Esophagus mucosa (tissue), 1 donor: ENCODE measurements at places on chromosomes 13 and 19. TPM values are rescaled to one million over a fixed set of nuclear protein-coding genes. Genes with fewer than 3 reads are reported as not detected.
A peak's percentile ranks its signal among the peaks of the same experiment; 100 is the strongest.

DNA sequence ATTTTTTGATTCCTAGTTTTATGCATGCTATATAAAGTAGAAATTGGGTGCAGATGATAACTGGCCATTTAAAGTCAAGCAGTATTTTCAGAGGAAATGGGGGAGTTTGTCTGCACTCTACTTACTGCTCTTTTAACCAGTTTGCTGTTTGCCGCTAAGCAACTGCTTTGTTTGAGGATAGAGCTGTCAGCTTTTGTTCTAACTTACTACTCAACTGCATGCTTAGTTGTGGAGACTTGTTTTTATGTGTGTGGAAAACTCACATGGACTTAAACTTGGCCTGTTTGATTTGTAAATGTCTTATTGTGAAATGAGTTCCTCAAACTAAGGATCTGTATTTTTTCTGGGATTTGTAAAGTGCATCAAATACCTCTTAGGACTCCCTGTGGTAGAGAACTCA lies 591.1 kb downstream of the PCDH9 start:
- no peak for ATAC-seq

DNA sequence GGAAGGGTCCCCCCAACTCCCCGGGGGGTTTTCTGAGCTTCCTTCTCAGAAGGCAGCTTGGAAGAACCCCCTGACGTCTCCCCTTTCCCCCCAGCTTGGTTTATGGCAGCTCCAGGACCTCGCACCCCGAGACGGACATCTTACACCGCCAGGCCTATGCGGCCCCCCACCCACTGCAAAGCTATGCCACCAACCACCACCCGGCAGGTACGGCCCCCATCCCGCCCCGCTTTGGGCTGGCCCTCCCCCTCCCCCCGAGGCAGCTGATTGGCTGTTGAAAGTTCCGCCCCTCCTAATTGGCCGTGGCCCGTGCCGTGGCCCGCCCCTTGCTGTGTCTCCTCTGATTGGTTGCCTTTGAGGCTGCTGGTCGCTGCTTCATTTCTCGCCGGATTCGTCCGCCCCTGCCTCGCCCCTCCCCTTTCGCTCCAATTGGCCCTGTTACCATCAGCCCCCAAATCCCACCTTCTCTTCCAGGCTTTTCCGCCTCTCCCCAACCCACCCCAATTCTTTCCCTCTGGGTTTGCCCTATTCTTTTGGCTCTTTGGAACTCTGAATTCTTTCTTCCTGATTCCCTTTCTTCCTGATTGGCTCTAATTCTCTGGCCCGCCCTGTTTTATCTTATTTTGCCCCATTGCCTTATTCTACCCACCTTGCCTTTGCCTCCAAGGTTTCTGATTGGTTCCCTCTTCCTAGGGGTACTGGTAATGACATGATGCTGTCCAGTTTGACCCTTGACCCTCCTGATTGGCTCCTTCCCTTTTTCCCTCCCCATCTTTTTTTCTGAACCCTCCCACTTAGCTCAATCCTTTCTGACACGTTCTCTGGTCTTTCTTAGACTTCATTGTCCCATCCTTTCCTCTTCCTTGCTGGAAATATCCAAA lies 2.5 kb downstream of the PRR12 start:
- peak; percentile 63 for ATAC-seq

DNA sequence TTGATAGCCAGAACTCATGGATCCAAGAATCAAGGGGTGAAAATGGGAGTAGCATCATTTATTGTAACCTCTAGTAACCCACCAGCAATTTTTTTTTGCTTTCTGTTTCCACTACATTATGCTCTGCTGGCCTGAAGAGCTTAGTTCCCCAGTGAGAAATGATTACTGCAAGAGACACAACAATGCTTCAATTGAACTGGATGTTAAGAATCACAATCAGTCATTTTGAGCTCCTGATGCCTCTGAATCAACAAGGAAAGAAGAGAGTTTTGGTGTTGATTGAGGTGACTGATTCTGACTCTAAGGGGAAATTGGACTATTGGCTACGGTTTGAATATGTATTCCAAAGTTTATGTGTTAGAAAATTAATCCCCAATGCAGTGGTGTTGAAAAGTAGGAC lies 1084.4 kb downstream of the SLITRK1 start:
- no peak for ATAC-seq

DNA sequence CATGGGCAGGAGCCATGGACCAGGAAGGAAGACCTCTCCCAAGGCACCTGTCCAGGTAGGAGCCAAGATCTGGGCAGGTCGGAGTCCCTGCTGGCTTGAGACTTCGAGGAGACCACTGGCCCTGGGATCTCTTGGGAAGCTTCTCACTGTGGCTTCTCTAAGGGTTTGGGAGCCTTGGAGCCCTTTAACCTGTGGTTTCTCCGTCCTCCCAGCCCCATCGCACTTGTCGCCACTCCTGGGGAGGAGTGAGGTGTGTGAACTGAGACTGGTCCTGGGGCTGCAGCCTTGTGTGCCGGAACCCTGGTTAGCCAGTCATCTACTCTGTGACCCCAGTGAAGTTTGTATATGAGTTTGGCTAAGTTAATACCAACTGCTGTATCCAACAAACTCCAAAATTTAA lies 8.2 kb downstream of the ZNF805 start:
- ATAC-seq = no peak

DNA sequence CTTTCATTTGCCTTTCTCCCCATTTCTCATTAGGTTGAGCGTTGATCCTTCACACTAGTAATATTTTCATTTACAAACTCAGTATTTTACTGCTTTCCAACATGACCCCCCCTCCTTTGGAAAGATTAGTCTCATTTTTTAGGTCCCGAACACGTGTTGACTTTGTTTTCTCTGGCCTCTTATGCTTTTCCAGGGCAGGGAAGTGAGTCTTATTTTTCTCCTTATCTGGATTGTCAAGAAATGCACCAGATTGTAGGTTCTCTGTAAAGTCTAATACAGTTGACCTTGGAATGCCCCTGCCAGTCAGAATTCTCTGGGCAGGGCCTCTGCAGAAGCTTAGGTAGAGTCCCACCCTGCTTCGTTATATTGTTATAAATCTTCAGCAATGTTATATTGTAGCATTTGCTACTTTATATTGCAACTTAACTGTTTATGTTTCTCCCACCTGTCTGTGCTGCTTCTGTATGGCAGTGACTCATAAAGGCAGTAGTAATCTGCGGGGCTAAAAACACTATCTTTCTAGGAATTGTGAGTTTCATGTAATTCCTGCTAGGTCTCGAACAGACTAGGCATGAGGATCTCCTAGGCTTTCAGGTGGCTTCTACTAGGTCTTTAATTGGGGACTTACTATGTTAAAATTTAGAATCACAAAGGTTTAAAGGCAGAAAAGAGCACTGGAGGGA lies 2.0 kb downstream of the TDRD3 start:
- ATAC-seq = no peak

DNA sequence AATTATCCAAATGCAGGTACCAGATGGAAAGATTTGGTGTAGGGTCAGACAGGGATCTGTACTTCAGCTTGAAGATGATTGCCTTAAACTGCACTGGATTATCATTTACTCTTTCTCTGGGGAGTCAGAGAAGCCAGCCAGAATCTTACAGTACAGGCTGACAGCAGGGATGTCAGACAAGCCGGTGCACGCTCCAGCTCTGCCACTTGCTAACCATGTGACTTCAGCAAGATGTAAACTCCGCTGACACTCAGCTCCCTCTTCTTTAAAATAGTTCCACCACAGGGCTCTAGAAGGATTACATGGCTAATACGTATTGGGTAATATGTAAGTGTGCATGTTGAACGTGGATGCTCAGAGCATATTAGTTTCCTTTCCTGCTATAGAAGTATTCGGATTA lies 251.4 kb upstream of the MAB21L1 start:
- ATAC-seq = peak; percentile 95

AMER2 gene
- total RNA-seq = not detected

DNA sequence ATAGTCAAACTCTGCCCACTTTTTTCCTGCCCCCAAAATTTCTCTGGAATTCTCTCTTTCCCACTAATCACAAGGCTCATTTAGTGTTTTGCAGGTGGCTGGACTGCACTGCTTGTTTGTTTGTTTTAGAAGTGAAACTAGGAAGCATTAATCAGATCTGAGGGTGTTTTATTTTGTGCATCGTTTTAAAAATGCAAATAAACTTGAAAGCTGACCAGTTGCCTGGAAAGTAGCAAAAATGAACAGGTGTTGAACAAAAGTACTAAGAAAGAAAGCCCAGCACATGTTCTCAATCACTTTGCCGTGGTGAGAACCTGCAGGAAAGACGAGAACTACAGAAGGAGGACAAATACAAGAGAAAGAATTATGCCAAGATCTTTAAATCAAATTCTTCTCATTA lies 365.5 kb downstream of the PCDH9 start:
- no peak for ATAC-seq
